Progenitor cell of endocrine pancreas (in vitro differentiated cells): ENCODE measurements at places on chromosomes 6 and 20. TPM values are rescaled to one million over a fixed set of nuclear protein-coding genes. Genes with fewer than 3 reads are reported as not detected.
A peak's percentile ranks its signal among the peaks of the same experiment; 100 is the strongest.

The C6orf52 gene
- 3.5 and 4.8 TPM in 2 replicates for total RNA-seq

The RPN2 gene
- total RNA-seq: 213 and 216 TPM in 2 replicates

The SSR1 gene
- total RNA-seq: 112 and 113 TPM in 2 replicates

The E2F1 gene
- total RNA-seq: 26.2 and 26.5 TPM in 2 replicates

The HS3ST5 gene
- 0.31 and 0.95 TPM in 2 replicates for total RNA-seq

The BYSL gene
- 32.8 and 35.0 TPM in 2 replicates for total RNA-seq

The ATG5 gene
- 39.6 and 40.8 TPM in 2 replicates for total RNA-seq

The BTNL2 gene
- total RNA-seq: not detected in 2 replicates

The MAVS gene
- total RNA-seq: 42.2 and 43.8 TPM in 2 replicates

The MAN1A1 gene
- 27.6 and 29.3 TPM in 2 replicates for total RNA-seq

The SOX4 gene
- total RNA-seq: 274 and 293 TPM in 2 replicates

DNA sequence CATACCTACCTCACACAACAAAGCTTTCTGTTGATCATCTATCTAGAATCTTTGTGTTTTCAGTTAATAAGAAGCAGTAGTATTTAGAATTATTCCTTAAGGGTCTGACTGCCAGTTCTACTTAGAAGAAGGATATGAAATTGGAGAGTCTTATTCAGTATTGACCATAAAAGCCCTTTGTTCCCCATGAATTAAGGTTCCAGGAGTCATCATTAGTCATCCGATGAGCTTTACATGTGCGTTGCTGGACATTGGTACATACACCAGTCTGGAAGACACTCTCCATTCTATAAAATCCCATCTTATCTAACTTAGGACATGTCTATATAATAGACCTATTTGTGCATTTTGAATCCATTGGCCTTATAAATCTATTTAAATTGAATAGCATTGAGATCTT, 34.4 kb upstream of the RNF217 start:
- H3K27me3 ChIP-seq: no peaks in the 10 kb centered on the region
- no peak overlapping the region for H3K27ac ChIP-seq
- no peaks in the 10 kb centered on the region for H3K36me3 ChIP-seq
- no peak for DNase-seq

- no peaks in the 10 kb centered on the region for H3K36me3 ChIP-seq
- H3K27ac ChIP-seq: no peak overlapping the region
- H3K4me1 ChIP-seq: peaks cover 11% of the 10 kb centered on the region
Measured at GRCh38 chr20:56688106-56688505, 59.0 kb downstream of the TFAP2C start.

- peak overlapping the region; percentile 96 for H3K27ac ChIP-seq
- peak overlapping the region; percentile 56 for H3K4me3 ChIP-seq
- H3K4me1 ChIP-seq: peaks cover 6% of the 10 kb centered on the region
- no peak for DNase-seq
- H3K36me3 ChIP-seq: no peaks in the 10 kb centered on the region
Measured at GRCh38 chr6:27582928-27583725, 110.2 kb upstream of the ZNF184 start.

GRCh38 chr6:167789358-167789757, 37.4 kb upstream of the AFDN start:
- peaks cover 38% of the 10 kb centered on the region for H3K4me1 ChIP-seq
- DNase-seq: no peak
- no peaks in the 10 kb centered on the region for H3K27me3 ChIP-seq
- no peak overlapping the region for H3K27ac ChIP-seq

DNA sequence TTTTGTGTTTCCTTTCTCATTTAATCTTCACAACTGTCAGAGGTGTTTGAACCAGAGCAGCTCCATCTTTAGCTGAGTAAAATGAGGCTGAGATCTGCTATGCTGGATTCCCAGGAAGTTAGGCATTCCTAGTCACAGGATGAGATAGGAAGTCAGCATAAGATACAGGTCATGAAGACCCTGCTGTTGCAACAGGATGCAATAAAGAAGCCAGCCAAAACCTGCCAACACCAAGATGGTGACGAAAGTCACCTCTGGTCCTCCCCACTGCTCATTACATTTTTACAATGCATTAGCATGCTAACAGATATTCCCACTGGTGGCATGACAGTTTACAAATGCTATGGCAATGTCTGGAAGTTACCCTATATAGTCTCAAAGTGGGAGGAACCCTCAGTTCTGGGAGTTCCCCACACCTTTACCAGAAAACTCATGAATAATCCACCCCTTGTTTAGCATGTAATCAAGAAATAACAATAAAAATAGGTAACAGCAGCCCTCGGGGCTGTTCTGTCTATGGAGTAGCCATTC, 262.2 kb upstream of the FERMT1 start:
- H3K27me3 ChIP-seq: no peaks in the 10 kb centered on the region
- H3K36me3 ChIP-seq: no peaks in the 10 kb centered on the region
- peaks cover 3% of the 10 kb centered on the region for H3K4me1 ChIP-seq
- no peak overlapping the region for H3K27ac ChIP-seq
- no peak for DNase-seq

DNA sequence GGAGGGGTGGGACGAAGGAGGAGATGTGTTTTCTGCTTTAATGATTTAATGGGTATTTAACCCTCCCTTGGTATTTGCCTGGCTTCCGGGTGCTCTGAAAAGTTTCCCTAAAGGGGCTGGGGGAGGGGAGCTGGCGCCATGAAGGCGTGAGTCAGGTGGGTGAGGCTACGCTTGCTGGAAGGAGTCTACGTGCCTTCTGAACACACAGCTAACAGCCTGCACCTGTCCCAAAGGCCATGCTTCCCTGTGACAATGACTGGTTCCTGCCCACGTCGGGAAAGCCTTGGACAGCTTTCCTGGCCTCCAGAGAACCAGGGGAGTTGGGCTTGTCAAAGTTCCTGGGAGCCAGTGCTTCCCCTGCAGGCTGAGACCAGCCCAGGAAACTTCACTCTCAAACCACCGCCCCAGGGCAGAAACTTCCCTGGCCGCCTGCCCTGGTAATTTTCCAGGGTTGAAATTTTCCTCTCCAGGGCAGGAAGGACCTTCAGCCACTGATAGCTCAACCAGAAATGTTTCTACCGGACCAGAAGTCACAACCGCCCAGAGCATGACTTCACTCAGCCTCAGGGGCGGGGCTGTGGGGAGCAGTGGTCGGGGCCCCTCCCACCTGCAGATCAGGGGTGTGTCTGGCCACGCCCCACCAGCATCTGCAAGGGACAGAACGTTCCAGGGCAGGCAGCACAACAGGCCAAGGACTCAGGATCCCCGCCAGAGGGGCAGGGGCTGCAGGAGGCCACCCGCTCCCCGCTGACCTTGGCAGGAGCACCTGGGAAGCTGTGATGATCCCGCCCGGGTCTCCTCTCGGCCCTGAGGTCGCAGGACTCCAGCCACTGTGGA, 18.6 kb upstream of the SLCO4A1 start:
- H3K27me3 ChIP-seq: peaks cover 5% of the 10 kb centered on the region
- no peaks in the 10 kb centered on the region for H3K36me3 ChIP-seq
- H3K4me1 ChIP-seq: peaks cover 8% of the 10 kb centered on the region

GRCh38 chr20:35511814-35512420, 17.5 kb downstream of the C20orf173 start:
- peaks cover 6% of the 10 kb centered on the region for H3K36me3 ChIP-seq
- no peak overlapping the region for H3K4me3 ChIP-seq
- H3K27me3 ChIP-seq: no peaks in the 10 kb centered on the region
- H3K4me1 ChIP-seq: no peaks in the 10 kb centered on the region
- DNase-seq: no peak
- no peak overlapping the region for H3K27ac ChIP-seq

- DNase-seq: no peak
- peaks cover 14% of the 10 kb centered on the region for H3K36me3 ChIP-seq
- no peak overlapping the region for H3K4me3 ChIP-seq
Measured at GRCh38 chr6:31558318-31558625, 10.9 kb downstream of the NFKBIL1 start.

GRCh38 chr20:63101781-63102720, 95.3 kb upstream of the BHLHE23 start:
- H3K4me1 ChIP-seq: peaks cover 1% of the 10 kb centered on the region
- no peak for DNase-seq
- H3K27ac ChIP-seq: no peak overlapping the region
- H3K27me3 ChIP-seq: peaks cover 39% of the 10 kb centered on the region
- peak overlapping the region; percentile 58 for H3K4me3 ChIP-seq
- H3K36me3 ChIP-seq: no peaks in the 10 kb centered on the region

DNA sequence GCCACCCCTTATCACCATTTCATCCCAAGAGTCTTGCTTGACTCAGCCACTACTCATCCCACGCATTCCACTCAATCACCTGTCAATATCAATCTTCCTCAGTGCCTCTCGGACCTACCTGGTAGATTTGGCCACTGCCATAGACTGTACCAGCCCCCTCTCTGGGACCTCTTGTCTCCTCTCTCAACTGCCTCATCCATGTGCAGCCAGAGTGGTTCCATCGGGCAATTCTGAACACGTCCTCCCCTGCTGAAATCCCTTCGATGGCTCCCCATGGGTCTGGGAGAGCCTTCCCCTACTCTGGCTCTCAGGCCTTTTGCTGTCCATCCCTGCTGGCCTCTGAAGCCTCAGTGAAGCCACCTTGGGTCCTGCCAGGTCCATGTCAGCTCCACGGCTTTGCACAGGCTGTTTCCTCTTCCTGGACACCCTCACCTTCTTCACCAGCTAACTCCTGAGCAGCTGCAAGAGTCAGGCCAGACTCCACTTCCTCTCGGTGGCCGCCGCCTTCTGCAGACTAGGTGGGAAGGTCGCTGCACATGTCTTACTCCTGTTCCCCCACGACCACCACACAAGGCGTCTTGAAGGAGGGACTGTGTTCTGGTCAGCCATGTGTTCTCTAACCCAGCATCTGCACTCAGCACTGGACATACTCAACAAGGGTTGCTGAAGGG, 120.4 kb downstream of the TOX2 start:
- peaks cover 39% of the 10 kb centered on the region for H3K27me3 ChIP-seq
- no peaks in the 10 kb centered on the region for H3K36me3 ChIP-seq
- no peak overlapping the region for H3K4me3 ChIP-seq
- H3K4me1 ChIP-seq: no peaks in the 10 kb centered on the region
- DNase-seq: no peak

DNA sequence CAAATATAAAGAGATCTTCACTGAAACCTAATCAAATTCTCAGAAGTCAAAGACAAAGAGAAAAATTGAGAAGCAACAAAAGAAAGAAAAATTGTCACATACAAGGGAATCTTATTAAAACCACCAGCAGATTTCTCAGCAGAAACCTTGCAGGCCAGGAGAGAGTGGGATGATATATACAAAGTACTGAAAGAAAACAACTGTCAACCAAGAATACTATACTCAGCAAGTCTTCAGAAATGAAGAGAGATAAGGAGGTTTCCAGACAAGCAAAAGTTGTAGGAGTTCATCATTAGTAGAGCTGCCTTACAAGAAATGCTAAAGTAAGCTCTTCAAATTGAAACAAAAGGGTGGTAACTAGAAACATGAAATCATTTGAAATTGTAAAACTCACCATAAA, 345.6 kb downstream of the MAFB start:
- H3K27me3 ChIP-seq: peaks cover 4% of the 10 kb centered on the region
- H3K36me3 ChIP-seq: peaks cover 1% of the 10 kb centered on the region
- H3K4me1 ChIP-seq: no peaks in the 10 kb centered on the region
- no peak overlapping the region for H3K27ac ChIP-seq
- no peak for DNase-seq
- H3K4me3 ChIP-seq: no peak overlapping the region

- H3K4me1 ChIP-seq: peaks cover 39% of the 10 kb centered on the region
- H3K27ac ChIP-seq: no peak overlapping the region
- peaks cover 6% of the 10 kb centered on the region for H3K36me3 ChIP-seq
- DNase-seq: no peak
- H3K4me3 ChIP-seq: no peak overlapping the region
Measured at GRCh38 chr6:17983730-17984129, 3.7 kb downstream of the KIF13A start.

DNA sequence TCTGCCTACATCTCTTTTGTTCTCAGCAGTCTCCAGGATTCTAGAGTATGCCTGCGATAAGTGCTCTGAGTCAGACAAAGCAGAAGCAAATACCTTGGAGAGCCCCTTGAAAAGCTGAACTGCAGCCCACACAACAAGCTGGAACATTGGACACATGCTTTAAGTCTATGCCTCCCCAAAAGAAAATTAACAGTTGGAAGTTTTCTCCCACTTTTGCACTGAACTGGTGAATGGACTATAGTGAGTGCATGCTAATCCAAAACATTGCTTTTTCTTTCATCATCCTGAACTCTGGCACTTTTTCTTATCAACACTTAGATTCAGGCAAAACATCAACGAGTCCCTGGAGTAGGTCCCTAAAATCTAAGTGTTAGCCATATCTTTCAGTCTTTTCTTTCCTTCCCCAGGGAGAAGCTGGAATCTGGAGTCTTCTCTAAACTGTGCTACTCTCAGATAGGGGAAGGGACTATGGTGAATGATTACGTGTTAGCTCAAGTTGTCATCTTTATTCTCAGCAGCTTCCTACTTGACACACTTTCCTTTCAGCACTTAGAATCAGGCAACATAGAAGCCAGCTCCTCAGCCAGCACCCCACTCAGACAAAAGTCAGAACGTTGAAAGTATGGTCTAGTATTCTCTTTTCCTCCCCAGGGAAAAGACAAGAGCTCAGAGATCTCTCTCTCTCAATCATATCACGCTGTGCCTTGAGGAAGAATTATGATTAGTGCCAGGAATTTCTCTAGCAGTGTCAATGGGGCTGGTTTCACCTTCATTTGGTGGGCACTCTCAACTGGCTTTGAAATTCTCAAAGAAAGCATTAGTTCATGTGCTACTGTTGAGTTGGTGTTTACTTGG, 811.0 kb upstream of the GJE1 start:
- H3K4me3 ChIP-seq: no peak overlapping the region
- no peak overlapping the region for H3K27ac ChIP-seq
- H3K36me3 ChIP-seq: no peaks in the 10 kb centered on the region
- no peaks in the 10 kb centered on the region for H3K4me1 ChIP-seq

DNA sequence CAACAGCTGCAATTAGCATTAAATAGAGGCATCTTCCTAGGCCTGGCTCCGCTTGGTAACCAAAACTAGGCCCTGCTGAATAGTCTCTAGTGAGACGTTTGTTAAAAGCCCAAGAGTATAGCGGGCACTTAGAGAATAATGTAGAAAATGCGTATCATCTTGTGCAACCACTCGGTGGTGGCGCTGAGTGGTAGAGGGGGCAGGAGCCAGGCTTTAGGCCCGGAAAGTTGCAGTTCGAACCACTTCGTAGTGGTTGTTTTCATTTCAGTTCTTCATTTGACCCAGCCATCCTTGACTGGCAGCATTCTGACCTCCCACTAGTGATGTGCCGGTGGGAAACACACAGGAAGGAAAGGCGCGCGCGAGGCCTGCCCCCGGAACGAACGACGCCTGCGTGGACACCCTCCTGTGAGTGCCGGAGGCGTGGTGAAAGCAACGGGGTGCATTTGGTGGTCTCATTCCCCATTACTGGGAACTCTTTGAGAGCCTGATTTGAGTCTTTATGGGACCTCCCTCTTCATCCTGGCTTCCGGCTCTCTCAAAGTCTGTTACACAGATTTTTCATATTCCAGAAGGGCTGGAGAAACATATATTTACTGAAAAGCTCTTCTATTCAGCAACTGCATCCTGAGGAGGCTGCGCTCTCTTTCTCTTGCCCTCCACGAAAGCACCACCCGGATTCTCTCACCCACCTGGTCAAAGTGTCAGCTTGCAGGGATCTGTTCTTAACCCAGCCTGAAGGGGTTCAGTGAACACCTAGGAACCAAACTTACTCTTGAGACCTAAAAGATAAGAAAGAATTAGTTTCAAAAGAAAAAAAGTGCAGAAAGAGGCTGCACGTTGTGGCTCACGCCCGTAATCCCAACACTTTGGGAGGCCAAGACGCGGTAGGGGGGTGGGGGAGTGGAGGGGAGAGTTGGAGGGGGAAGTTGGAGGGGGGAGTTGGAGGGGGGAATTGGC, 18.2 kb downstream of the GPX5 start:
- peak overlapping the region; percentile 93 for H3K27ac ChIP-seq
- H3K36me3 ChIP-seq: peaks cover 1% of the 10 kb centered on the region
- DNase-seq: no peak
- peaks cover 16% of the 10 kb centered on the region for H3K4me1 ChIP-seq
- H3K27me3 ChIP-seq: no peaks in the 10 kb centered on the region

- no peak for DNase-seq
- peak overlapping the region; percentile 88 for H3K27ac ChIP-seq
- no peak overlapping the region for H3K4me3 ChIP-seq
Measured at GRCh38 chr6:157974341-157974894, 7.2 kb upstream of the SYNJ2 start.
